ENCODE measurements at places on chromosomes 2 and 18. TPM values are rescaled to one million over a fixed set of nuclear protein-coding genes. Genes with fewer than 3 reads are reported as not detected.

DNA sequence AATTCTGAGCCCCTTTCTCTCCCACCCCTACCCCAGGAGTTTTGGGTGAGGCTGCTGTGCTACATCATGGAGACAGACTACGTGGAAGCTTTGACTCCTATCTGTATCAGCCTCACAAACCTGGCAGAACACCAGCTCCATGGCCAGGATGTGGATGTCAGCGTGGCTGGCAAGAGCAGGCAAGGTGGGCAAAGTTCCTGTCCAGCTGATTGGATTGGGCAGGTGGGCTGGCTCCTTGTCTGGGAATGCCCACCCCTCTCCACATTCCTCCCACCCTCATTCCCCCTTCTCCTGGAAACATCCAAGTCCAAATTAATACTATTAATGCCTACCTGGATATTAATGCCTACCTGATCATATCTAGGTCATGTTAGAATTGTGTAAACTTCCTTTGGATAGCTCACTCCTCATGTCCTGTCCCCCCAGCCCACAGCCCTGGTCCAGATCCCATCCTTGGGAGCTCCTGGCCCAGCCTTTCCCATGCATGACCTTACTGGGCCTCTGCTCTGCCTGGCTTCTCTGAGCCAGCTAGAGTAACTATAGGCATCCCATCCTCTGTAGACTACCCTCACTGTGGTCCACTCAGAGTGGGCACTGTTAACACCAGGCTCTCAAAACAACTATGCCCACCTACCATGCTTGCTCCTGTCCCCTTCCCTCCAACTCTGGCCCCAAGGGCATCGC is 24.1 kb downstream of the MROH2A start:
- no peak overlapping the region for H3K4me3 ChIP-seq
- H3K27me3 ChIP-seq: no peaks in the 10 kb centered on the region
- DNase-seq: no peak
- H3K36me3 ChIP-seq: no peaks in the 10 kb centered on the region

GRCh38 chr2:235447210-235447609 is 46.6 kb upstream of the AGAP1 start:
- no peaks in the 10 kb centered on the region for H3K27me3 ChIP-seq
- no peak overlapping the region for H3K27ac ChIP-seq
- DNase-seq: no peak
- H3K4me1 ChIP-seq: no peaks in the 10 kb centered on the region

DNA sequence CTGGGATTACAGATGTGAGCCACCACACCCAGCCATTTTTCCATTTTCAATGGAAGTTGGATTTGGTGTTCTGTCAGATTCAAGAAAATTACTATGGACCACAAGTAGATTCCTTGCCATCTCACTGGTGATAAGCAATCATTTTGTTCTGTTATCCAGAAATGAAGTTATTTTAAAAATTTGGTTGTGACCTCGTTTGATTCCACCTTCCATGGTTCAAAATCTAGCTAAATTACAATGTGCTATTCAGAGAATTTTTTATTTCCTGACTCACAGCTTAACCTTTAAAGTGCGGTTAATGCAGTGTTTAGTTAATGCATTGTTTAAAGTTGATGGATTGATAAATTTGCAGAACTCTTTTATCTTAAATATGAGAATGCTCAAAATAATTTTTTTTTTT is 243.2 kb upstream of the BOD1L2 start:
- H3K36me3 ChIP-seq: no peaks in the 10 kb centered on the region
- no peaks in the 10 kb centered on the region for H3K4me1 ChIP-seq
- H3K4me3 ChIP-seq: no peak overlapping the region
- no peaks in the 10 kb centered on the region for H3K27me3 ChIP-seq

GRCh38 chr2:239912171-239912937 is 112.8 kb downstream of the NDUFA10 start:
- H3K27ac ChIP-seq: no peak overlapping the region
- H3K4me3 ChIP-seq: no peak overlapping the region
- no peaks in the 10 kb centered on the region for H3K4me1 ChIP-seq

DNA sequence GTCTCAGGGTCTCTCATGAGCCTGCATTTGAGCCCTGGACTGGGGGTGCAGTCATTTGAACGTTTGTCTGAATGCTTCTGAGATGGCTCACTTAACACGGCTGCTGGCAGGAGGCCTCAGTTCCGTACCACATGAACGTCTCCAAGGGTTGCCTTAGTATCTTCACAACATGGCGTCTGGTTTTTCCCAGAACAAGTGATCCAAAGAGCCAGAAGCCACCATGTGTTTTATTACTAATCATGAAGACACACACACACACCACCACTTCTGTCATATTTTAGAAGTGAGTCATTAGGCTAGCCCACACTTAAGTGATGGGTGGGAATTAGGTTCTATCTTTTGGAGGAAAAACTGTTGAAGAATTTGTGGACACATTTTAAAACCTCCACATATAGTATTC is 15.0 kb upstream of the MYO1B start:
- H3K36me3 ChIP-seq: no peaks in the 10 kb centered on the region
- H3K4me3 ChIP-seq: no peak overlapping the region
- no peak for DNase-seq
- H3K4me1 ChIP-seq: no peaks in the 10 kb centered on the region
- H3K27ac ChIP-seq: no peak overlapping the region

GRCh38 chr2:161988589-161988988 is 85.4 kb downstream of the DPP4 start:
- no peak for DNase-seq
- no peaks in the 10 kb centered on the region for H3K27me3 ChIP-seq
- no peaks in the 10 kb centered on the region for H3K36me3 ChIP-seq
- no peak overlapping the region for H3K27ac ChIP-seq
- no peak overlapping the region for H3K4me3 ChIP-seq

DNA sequence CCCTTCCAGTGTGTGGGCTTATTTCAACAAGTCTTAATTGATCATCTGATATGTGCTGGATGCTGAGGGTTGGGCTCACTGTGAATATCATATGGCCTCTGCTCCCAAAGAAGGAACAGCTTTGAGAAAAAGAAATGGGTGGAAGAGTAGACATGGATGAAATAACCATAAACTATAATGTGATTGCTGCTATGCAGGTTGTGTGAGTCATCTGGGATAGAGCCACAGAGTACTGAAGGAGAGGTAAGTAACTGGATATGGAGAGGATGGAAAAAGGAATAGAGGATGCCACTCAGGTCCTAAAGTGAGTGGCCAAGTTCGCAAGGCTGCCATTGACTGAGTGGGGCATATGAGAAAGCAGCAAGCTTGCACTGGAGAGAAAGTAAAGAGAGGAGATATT is 8.7 kb upstream of the DSG2 start:
- no peaks in the 10 kb centered on the region for H3K36me3 ChIP-seq
- H3K27ac ChIP-seq: no peak overlapping the region
- H3K4me3 ChIP-seq: no peak overlapping the region
- no peak for DNase-seq
- no peaks in the 10 kb centered on the region for H3K4me1 ChIP-seq

DNA sequence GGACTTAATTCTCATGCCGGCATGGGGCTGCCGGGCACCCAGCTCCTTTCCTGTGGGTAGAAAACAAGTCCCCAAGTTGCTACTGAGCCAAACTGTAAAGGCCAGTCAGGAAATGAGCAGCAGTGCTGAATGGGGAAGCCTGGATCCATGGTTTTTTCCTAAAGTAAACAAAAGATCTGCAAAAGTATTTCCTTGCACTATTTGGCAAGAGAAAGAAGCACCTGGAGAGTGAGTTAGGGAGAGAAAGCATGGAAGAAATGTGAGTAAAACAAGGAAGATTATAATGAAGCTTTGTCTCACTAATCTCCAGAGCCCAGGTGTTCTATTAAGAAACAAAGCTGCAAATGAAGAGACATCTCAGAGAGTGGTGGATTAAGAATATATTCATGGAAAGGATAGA is 117.6 kb downstream of the METTL8 start:
- H3K27ac ChIP-seq: no peak overlapping the region
- no peaks in the 10 kb centered on the region for H3K4me1 ChIP-seq
- no peak overlapping the region for H3K4me3 ChIP-seq
- no peaks in the 10 kb centered on the region for H3K27me3 ChIP-seq
- no peak for DNase-seq

GRCh38 chr2:10170256-10170655 is 47.7 kb downstream of the RRM2 start:
- H3K4me3 ChIP-seq: no peak overlapping the region
- H3K4me1 ChIP-seq: no peaks in the 10 kb centered on the region
- no peak for DNase-seq
- no peak overlapping the region for H3K27ac ChIP-seq
- H3K36me3 ChIP-seq: no peaks in the 10 kb centered on the region

GRCh38 chr2:213015387-213016165 is 135.8 kb downstream of the IKZF2 start:
- no peak overlapping the region for H3K27ac ChIP-seq
- H3K27me3 ChIP-seq: no peaks in the 10 kb centered on the region
- H3K36me3 ChIP-seq: no peaks in the 10 kb centered on the region

DNA sequence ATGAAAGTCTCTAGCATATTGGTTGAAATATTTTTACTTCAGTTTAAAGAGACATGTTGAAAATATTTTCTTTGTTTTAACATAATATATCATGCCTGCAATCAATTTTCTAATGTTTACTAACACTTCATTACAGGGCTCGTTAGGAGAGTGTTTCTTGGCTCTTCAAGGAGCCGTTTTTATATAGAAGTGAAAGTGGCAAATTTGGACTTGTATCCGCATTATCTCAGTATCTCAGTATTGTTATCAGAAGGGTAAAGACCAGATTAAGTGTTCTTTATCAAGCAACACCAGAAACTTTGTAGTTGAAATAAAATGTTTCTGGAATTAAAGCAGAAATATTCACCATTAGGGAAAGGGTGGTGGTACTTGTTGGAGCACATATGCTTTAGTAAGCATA is 97.8 kb downstream of the BABAM2 start:
- H3K36me3 ChIP-seq: no peaks in the 10 kb centered on the region
- no peaks in the 10 kb centered on the region for H3K27me3 ChIP-seq
- H3K4me3 ChIP-seq: no peak overlapping the region
- H3K27ac ChIP-seq: no peak overlapping the region

GRCh38 chr2:150212722-150213171 is 274.7 kb downstream of the RND3 start:
- peaks cover 3% of the 10 kb centered on the region for H3K4me1 ChIP-seq
- H3K36me3 ChIP-seq: no peaks in the 10 kb centered on the region
- no peaks in the 10 kb centered on the region for H3K27me3 ChIP-seq
- DNase-seq: no peak
- H3K4me3 ChIP-seq: no peak overlapping the region
- no peak overlapping the region for H3K27ac ChIP-seq

DNA sequence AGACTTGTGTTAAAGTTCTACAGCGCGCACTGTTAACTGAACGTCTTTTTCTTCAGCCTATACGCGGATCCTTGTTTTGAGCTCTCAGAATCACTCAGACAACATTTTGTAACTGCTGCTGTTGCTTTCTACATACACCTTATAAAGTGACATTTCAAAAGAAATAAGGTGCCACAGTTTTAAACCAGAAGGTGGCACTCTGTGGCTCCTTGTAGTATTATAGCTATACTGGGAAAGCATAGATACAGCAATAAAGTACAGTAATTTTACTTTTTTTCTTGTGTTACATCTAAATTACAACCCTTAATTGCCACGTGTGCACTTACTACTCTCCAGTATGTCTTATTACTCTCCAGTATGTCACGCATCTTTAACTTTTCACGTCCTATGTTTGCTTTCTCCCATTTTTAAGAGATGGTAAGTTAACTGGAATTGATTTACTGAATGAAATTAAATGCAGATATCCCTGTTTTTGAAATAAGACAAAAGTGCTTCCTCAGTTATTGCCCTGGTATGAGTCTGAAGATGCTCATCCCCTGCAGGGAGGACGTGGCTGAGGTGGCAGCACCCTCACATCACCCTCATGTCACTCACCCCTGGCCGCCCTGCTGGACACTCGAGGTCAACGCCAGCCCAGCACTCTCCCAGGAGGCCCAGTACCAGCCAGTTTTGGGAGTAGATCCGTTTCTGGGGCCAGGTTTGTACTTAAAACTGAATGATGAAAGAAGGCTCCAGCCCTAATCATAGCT is 37.8 kb downstream of the GORASP2 start:
- no peaks in the 10 kb centered on the region for H3K27me3 ChIP-seq
- H3K4me1 ChIP-seq: no peaks in the 10 kb centered on the region
- DNase-seq: no peak
- H3K27ac ChIP-seq: no peak overlapping the region

- H3K4me1 ChIP-seq: no peaks in the 10 kb centered on the region
- no peak overlapping the region for H3K27ac ChIP-seq
- no peaks in the 10 kb centered on the region for H3K27me3 ChIP-seq
- no peak for DNase-seq
Observed at GRCh38 chr2:71799013-71799575, 345.7 kb downstream of the DYSF start.

GRCh38 chr2:163556511-163556910 is 179.3 kb downstream of the FIGN start:
- no peak overlapping the region for H3K4me3 ChIP-seq
- DNase-seq: no peak
- H3K36me3 ChIP-seq: no peaks in the 10 kb centered on the region
- H3K27ac ChIP-seq: no peak overlapping the region

DNA sequence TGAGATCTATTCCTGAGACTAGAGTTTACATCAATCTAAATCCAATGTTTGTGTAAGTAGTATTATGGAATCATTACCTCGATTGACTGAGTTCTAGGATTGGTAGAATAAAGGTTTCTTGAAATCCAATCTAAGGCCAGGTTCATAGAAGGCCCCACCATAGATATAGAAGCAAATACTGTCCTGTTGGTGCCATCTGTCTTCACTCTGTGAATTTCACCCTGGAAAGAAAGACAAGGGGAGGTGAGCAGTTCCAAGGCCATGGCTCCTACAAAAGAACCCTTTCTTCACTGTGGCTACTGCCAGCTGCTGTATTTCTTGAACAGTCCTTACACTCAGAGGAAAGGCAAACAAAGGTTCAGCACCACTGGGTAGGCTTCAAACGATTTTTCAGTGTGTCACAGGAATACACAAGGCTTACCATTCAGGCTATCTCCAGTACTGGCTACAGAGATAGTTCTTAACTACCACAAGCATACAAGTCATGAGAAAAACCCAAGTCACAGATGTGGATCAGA is 137.0 kb downstream of the LRP2 start:
- no peaks in the 10 kb centered on the region for H3K27me3 ChIP-seq
- H3K36me3 ChIP-seq: no peaks in the 10 kb centered on the region
- DNase-seq: no peak
- H3K4me3 ChIP-seq: no peak overlapping the region
- H3K4me1 ChIP-seq: no peaks in the 10 kb centered on the region

DNA sequence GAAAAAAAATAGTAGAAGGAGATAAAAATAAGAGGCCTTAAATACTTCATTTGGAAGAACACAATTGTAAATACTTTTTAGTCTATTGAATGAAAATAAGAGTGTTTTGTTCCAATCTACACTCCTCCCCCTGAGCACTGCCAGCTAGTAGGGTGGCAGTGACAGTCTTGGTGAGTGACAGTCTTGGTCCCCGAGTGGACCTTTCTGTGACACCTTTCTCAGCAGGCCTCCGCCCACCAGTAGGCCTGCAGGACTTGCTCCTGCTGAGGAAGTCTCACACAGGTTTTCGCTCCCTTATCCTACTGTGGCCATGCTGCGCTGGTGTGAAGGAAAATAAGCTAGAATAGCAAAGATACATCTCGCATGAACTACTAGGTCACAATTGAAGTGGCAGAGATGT is 666.8 kb downstream of the NR4A2 start:
- no peaks in the 10 kb centered on the region for H3K27me3 ChIP-seq
- no peak for DNase-seq
- H3K36me3 ChIP-seq: no peaks in the 10 kb centered on the region
- no peak overlapping the region for H3K27ac ChIP-seq
- H3K4me1 ChIP-seq: no peaks in the 10 kb centered on the region

DSC3 gene
- total RNA-seq: 54.3 TPM

SPC25 gene
- not detected for total RNA-seq

REG3G gene
- total RNA-seq: not detected

CNDP1 gene
- total RNA-seq: 0.33 TPM

IL1RL1 gene
- total RNA-seq: 6.3 TPM

MAP2 gene
- 18.6 TPM for total RNA-seq

POU3F3 gene
- 0.98 TPM for total RNA-seq

RTKN gene
- 49.9 TPM for total RNA-seq

MBD5 gene
- total RNA-seq: 63.8 TPM

ITGA6 gene
- total RNA-seq: 99.5 TPM
